ENCODE measurements at places on chromosomes 7 and 10.

DNA sequence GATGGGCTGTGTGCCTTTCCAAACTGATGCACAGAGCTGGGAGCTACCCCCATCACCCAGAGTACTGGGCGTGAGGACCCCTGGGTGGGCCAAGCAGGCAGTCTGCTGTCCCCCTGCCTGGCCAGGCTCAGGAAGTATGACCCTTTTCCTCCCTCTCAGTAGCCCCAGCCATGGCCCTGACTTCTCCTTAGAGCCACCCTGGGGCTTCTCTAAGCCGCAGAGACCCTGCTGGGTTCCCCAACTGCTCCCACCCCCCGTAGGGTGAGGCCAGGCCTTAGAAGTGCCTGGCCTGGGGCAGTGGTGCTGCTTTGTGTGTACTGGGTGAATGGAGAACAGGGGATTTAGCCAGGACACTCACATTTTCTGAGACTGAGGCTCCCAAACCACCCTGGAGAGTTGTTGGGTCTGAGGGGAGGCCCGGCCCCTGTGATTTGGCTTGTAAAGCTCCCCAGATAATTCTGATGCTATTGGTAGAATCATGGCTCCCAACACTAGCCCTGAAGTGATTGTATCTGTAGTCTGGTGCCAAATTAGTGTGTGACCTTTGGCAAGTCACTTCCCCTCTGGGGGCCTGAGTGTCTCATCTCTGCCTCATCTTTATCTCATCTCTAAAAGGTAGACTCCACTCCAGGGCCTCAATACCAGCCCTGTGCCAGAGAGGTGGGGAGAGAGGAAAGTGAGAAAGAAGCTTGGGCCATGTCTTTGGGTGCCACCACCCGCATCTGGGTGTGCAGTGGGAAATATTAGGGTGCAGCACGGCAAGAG is 99.7 kb upstream of the PPIF start:
- no peak for DNase-seq

- DNase-seq, result no peak
These were observed 43.7 kb upstream of the DGKI start for GRCh38 chr7:137890449-137890921.

- no peak for DNase-seq
These were observed 190.3 kb upstream of the TMEM196 start for GRCh38 chr7:19963695-19964094.

GRCh38 chr10:370449-370825 is 235.2 kb downstream of the ZMYND11 start:
- DNase-seq, result no peak

- DNase-seq, result no peak
These were observed 25.8 kb downstream of the NHLRC2 start for GRCh38 chr10:113880236-113880635.

DNA sequence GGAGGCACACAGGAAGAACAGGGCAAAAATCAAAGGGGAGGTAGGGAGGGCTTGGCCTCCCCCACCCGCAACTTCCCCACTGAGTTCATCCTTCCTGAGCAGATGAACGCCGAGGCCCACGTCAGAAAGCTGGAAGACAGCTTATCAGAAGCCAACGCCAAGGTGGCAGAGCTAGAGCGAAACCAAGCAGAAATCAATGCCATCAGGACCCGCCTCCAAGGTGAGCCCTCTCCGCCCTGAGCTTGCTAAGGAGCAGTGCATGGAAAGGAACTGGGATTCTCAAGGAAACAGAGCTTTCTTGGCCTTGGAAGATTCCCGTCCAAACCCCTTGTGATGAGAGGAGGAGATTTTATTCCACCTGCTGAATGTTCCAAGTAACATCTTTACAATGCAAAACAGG is 16.5 kb downstream of the MYH16 start:
- DNase-seq, result no peak

- no peak for DNase-seq
These were observed 35.7 kb downstream of the GFRA1 start for GRCh38 chr10:116237260-116237659.

- no peak for DNase-seq
These were observed 121.5 kb downstream of the SEC23IP start for GRCh38 chr10:120014031-120014430.
